Activated CD8-positive, alpha-beta T cell treated with anti-CD3 and anti-CD28 coated beads for 36 hours (primary cell): ENCODE measurements at places on chromosomes 1 and 21. TPM values are rescaled to one million over a fixed set of nuclear protein-coding genes. Genes with fewer than 3 reads are reported as not detected.

LIPI gene
- not detected for total RNA-seq

GRCh38 chr1:205470131-205470530 lies 14.3 kb upstream of the BLACAT1 start:
- H3K27me3 ChIP-seq: peaks cover 31% of the 10 kb centered on the region
- H3K4me3 ChIP-seq: no peak overlapping the region
- H3K36me3 ChIP-seq: peaks cover 6% of the 10 kb centered on the region
- peaks cover 7% of the 10 kb centered on the region for H3K4me1 ChIP-seq

OLIG2 gene
- not detected for total RNA-seq

GRCh38 chr1:76302711-76303339 lies 228.3 kb downstream of the ST6GALNAC3 start:
- H3K4me1 ChIP-seq: peaks cover 24% of the 10 kb centered on the region
- DNase-seq: no peak
- no peak overlapping the region for H3K4me3 ChIP-seq

- DNase-seq: peak; percentile 75
- no peak overlapping the region for H3K27ac ChIP-seq
- H3K4me1 ChIP-seq: no peaks in the 10 kb centered on the region
- H3K36me3 ChIP-seq: peaks cover 2% of the 10 kb centered on the region
Observed at GRCh38 chr1:180178511-180179161, 24.0 kb downstream of the QSOX1 start.
